ENCODE measurements at places on chromosomes 5 and 9. TPM values are rescaled to one million over a fixed set of nuclear protein-coding genes. Genes with fewer than 3 reads are reported as not detected.
A peak's percentile ranks its signal among the peaks of the same experiment; 100 is the strongest.

Gene CTXN3
- total RNA-seq, result not detected

GRCh38 chr9:20570756-20571155 is 51.5 kb downstream of the MLLT3 start:
- peak; percentile 91 for ATAC-seq

DNA sequence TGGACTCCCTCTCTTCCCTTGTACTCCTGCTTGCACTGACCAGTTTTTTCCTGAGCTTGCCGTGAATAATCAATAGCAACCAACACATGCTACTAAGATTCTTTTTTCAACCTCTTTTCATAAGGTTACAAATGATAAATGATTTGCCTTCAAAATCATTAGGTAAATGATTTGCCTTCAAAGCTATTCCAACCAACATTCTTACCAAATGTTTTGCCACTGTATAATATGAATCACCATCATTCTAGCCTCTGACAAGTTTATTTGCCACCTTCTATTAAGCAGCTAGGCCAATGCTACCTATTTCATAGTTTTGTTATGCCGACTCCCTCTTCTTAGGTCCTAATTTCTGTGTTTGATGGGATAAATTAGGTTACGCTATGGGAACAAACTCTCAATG is 385.1 kb downstream of the DTWD2 start:
- no peak for ATAC-seq

GRCh38 chr5:154934881-154935280 is 3.1 kb downstream of the GEMIN5 start:
- ATAC-seq, result no peak

GRCh38 chr9:120358877-120359276 is 221.1 kb downstream of the CDK5RAP2 start:
- ATAC-seq, result no peak

Gene MCIDAS
- total RNA-seq, result 0.16 TPM

DNA sequence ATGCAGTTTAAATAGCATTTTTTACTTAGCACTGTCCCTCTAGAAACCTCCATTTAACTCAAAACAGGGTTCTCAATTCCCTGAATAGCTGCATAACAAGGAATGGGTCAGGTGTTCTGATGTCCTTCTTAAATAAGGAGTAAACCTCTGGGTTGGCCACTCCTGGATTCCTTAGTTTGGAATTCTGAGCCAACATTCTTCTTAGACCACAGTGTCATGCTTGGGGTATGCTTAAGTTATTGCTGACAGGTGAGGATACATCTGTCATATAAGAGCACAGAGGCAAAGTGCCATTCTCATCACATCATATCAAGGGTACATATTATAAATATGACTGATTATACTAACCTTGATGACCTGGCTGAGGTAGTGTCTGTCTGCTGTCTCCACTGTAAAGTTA is 179.9 kb upstream of the SEMA6A start:
- ATAC-seq, result no peak

DNA sequence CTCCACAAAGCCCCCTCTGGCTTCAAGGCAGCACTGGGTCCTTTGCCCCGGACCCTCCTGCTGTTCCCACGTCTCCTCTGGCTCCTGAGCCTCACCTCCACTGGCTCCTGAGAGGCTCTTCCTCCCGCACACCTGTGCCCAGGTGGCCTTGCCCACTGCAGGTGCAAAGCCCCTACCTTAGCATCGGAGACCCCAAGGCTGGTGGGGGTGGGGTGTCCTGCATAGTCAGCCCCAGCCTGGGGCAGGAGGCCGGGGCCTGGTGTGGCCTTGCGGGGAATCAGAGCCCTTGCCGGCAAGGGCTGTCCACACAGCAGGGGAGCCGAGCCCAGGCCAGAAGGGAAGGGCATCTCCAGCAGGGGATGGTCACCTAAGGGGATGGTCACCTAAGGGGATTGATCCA is 41.3 kb upstream of the CEP72 start:
- no peak for ATAC-seq

DNA sequence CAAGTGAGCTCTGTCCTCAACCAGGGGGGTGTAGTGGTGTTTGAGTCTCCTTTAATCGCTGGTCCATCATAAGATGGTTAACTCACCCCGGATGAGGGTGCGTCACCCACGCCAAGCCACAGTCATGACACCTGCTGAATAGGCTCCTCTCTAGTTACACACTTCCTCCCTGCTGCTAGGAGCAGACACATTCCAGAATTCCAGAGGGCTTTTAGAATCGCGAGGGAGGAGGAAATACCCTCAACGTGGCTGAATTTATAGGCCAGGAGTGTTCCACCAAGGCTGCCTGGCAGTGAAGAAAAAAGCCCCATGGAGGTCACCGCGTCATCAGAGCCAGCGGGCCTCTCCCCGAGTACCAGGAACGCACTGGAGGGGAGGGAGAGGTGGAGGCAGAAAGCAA is 5.1 kb downstream of the GLRX start:
- peak; percentile 72 for ATAC-seq

DNA sequence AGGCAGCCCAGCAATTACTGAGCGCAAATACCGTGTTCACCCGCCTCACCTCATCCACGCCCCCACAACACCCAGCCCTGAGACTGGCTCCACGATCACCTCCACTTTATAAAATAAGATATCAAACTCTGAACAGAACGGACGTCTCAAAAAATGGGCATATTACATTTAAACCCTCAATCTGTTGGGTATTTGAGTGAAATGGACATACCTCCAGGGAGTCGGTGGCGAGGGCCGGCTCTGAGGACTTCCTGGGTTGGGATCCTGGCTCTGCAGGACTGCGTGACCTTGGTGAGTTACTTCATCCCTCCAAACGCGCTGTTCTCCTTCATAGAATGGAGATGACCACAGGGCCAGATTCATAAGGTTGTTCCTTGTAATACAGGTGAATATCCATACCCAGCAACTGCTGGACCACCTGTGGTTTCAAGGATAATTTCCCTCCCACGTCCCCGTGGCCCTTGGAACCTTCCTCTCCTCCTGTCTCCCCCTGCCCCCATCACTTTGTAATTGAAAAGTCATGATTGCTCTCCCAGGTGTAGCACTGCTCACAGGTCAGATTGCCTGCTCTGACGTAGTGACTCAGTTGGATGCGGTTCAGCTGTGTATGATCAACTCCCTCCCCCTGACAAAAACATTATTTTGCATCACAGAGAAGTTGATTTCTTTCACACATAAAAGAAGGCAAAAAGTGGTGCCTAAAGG is 135.6 kb downstream of the KCNIP1 start:
- no peak for ATAC-seq

Gene AFF4
- total RNA-seq, result 33.3 TPM

GRCh38 chr5:86909418-86910295 is 291.9 kb downstream of the COX7C start:
- no peak for ATAC-seq

DNA sequence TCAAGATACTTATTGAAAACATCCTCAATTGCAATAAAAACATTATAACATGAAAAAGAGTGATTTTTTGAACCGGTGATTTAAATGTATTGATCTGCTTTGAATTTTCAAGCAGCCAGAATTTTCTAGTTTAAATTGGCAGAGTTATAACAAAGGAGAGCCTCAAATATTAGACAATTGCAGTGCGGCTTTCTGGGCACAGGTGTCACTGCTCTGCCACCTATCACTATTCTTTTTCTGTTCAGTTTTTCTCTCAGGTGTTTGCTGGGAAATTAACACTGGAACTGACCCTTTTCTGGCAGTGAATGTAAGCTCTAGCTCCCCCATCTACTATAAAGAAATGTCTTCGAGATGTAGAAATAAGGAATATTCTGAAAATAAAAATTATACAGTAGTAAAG is 23.0 kb downstream of the ZBED3 start:
- no peak for ATAC-seq

DNA sequence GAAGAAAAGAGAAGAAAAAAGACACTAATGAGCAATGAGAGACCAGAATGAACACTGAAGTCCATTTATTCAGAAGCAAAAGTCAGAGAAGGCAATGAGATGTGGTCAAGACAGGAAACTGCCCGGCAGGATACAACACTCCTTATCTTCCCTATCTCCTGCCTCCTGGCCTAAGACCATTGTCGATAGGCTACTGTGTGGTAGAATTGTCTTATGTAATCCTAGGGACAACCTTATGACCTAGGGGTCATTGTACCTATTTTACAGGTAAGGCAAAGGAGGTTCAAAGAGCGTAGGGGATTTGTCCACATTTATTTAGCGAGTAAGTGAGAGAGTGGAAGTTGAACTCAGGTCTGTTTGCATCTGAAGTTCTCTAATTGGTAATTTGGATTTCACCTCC is 63.0 kb upstream of the PTPN3 start:
- no peak for ATAC-seq
